A673 (cell line): ENCODE measurements at places on chromosomes 16 and 17. TPM values are rescaled to one million over a fixed set of nuclear protein-coding genes. Genes with fewer than 3 reads are reported as not detected.
A peak's percentile ranks its signal among the peaks of the same experiment; 100 is the strongest.

FBXL19 gene
- total RNA-seq = 37.0 and 39.3 TPM in 2 replicates

- no peak for DNase-seq
These were observed 97.8 kb downstream of the CLEC16A start for GRCh38 chr16:11042191-11042590.

DNA sequence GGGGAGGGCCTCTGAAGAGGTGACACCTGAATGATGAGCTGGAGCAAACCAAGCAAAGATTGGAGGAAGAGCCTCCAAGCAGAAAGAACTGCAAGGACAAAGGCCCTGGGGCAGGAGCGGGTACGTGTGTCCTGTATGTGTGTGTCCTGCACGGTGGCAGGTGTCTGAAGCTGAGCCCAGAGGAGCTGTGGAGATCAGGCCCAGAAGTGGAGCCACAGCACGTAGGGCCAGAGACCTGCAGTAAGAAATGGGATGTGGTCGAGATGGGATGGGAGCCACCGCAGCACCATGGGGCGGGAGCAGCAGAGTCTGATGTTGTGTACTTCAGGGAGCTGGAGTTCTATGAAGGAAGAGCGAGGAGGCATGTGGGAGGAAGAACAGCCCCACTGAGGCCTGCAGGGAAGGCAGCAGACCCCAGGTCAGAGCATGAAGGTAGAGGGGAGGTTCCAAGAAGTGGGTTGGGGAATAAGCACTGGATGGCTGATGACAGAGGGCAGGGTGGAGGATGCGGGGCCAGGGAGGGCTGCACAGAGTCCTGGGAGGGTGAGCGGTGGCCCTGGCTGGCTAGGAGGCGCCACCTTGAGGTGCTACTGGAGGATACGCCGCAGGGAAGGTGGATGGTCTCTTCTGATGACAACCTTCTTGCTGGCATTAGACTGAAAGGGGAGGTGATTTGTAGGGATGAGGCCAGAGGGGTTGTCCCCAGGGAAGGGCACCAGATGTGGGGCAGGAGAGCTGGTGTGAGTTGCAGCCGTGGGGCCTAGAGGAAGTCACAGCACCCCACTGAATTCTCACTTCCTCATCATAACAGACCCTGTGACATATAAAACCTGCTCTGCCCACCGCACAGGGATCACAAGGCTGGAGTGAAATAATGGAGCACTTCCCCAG, 10.6 kb upstream of the CETP start:
- peak; percentile 64 for DNase-seq

- no peak for DNase-seq
These were observed 171.5 kb downstream of the IRF8 start for GRCh38 chr16:86070484-86070883.

- DNase-seq = peak; percentile 34
These were observed 354.6 kb upstream of the CDH11 start for GRCh38 chr16:65476448-65476955.

FBXW10 gene
- total RNA-seq = 0.17 TPM in 1 of 2 replicates, not detected in the other

DNA sequence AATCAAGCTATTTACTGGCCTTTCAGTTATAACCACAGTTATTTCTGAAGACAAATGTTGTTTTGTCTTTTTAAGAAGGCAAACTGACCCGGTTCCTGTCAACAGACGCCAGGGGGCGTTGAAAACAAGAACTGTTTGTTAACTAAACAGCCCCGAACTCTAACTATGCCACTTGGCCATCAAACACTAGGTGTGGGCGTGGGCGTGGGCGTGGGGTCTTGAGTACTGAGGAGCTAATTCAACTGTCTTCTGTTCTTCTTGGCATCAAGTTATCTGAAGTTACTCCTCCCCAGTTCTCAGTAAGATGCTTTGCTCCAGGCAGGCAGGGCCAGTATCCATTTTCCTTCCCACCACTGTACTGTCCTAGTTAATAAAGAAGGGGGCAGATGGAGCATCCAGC, 63.3 kb upstream of the MTMR4 start:
- peak; percentile 75 for DNase-seq

- DNase-seq = no peak
These were observed 99.3 kb upstream of the C17orf78 start for GRCh38 chr17:37276475-37276874.

TAOK2 gene
- total RNA-seq = 49.9 and 50.2 TPM in 2 replicates

- DNase-seq = peak; percentile 67
These were observed 2.5 kb upstream of the IGF2BP1 start for GRCh38 chr17:48994549-48995303.

GRCh38 chr16:17329391-17329790, 141.4 kb downstream of the XYLT1 start:
- no peak for DNase-seq

DNA sequence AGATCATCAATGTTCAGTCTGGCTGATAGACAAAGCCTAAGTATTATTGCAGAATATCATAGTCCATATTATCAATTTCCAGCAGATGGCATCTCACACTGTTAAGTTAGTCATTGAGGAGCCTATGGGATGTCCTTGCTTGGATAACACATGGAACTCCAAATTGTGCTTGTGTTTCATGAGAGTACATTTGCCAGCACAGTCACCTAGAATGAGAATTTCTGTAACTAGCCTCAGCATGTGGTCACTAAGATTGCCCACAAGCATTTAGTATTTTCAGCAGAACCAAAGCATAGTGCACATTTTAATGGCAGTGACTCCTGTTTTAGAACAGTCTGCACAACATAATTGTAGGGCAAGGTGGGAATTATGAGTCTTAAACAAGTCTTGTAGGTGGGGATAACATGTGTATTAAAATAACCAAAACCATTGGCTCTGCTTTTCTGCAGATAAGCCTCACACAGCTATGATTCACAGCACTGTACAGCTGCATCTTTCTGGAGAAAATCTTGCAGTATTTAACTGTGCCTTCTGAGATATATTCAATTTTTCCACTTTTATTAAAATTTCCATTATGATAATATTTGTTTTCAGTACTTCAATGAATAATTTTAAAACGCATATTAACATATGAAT, 882.8 kb upstream of the SOX9 start:
- peak; percentile 12 for DNase-seq

GRCh38 chr17:82461827-82462524, 3.4 kb downstream of the NARF start:
- no peak for DNase-seq

GRCh38 chr17:53191878-53192277, 630.8 kb upstream of the KIF2B start:
- DNase-seq = no peak

TEKT5 gene
- total RNA-seq = not detected in 2 replicates

DNA sequence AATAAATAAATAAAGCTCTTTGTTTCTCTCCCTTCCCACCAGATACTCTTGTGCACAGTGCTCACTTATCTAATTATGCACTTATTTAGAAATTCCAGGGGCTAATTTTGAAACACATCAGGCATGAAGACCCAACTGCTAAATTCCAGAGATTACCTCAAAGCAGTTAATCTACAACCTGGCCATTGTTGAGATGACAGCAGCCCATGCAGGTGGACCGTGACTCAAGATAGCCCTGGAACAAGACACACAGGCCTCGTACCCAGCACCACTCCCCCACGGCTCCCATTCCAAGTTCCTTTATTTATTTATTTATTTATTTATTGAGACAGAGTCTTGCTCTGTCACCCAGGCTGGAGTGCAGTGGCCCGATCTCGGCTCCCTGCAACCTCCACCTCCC, 60.1 kb upstream of the NPEPPS start:
- no peak for DNase-seq

SHCBP1 gene
- total RNA-seq = 43.4 and 46.5 TPM in 2 replicates

GRCh38 chr17:62823111-62823893, 15.2 kb upstream of the MARCHF10 start:
- no peak for DNase-seq

- no peak for DNase-seq
These were observed 101.2 kb upstream of the CACNG5 start for GRCh38 chr17:66733759-66734158.

GRCh38 chr17:52606590-52606989, 448.1 kb upstream of the CA10 start:
- no peak for DNase-seq

- no peak for DNase-seq
These were observed 598.0 kb downstream of the WWOX start for GRCh38 chr16:78697426-78697825.

SHMT1 gene
- total RNA-seq = 54.0 and 63.5 TPM in 2 replicates

DNA sequence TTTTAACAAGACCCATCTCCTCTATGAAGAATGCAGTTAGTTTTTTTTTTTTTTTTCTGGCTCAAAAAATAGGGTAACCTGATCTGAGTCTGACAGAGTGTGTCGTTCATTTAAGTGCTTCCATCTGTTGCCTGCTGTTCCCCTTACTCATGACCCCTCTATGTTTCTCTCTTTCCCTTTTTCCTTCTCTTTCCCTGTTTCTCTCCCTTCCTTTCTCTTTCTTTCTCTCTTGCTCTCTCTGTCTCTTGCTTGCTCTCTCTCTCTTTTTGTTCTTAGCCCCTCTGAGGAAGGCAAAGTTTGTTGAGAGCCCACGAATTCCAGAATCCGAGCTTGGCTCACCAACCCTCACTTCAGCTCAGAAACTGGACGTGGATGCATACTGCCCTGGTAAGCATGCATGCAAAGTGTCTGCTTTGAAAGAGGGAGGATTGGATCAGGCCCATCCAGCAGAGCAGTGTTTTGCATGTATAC, 185.0 kb downstream of the TANC2 start:
- DNase-seq = peak; percentile 13

DNA sequence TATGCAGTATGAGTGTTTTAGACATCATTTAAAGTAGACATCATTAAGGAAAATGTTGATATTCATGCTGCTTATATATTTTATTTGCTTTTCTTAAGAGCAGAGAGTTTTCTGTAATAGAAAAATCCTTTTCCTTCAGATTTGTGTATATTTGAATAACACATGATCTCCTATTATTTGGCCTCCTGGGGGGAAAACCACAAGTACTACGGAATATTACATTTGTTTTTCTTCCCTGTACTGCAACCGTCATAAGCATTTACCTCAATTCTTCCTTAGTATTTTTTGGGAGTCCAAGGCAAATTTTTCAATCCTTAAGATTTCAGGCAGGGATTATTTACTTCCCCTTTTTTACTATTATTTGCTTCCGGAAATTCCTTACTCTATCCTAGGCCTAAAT, 6.0 kb downstream of the RSPRY1 start:
- no peak for DNase-seq

GRCh38 chr17:73071066-73071999, 21.2 kb downstream of the SLC39A11 start:
- DNase-seq = no peak

- DNase-seq = no peak
These were observed 18.0 kb downstream of the ZNF276 start for GRCh38 chr16:89739383-89739782.

- DNase-seq = no peak
These were observed 97.2 kb downstream of the NOG start for GRCh38 chr17:56690441-56691291.

AKAP1 gene
- 38.8 and 43.4 TPM in 2 replicates for total RNA-seq

DNA sequence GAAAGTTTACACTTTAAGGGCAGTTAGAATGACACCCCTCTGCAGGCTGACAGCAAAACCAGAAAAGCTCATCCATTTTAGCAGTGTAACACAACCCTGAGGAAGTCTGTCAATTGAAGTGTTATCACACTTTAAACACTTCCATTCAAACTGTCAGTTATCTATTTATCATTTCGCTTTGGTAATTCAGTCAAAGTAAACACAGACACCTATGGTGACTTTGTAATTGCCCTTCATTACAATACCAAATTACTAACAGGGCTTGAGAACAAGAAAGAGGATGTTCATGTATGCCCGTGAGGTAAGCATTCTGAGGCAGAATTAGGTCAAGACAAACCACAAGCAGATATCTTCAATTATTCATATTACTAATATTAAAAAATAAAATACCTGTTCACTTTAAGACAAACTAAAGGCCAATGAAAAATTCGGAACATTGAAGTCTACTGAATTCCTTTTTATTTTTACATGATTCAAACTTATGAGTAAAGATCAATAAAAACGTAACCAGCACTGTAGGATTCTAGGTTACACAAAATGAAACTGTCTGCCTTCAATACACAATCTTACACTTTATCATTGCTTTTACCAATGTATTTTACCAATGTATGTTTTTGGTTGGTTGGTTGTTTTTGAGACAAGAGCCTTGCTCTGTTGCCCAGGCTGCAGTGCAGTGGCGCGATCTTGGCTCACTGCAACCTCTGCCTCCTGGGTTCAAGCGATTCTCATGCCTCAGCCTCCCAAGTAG, 57.1 kb downstream of the BRIP1 start:
- DNase-seq = no peak

DNA sequence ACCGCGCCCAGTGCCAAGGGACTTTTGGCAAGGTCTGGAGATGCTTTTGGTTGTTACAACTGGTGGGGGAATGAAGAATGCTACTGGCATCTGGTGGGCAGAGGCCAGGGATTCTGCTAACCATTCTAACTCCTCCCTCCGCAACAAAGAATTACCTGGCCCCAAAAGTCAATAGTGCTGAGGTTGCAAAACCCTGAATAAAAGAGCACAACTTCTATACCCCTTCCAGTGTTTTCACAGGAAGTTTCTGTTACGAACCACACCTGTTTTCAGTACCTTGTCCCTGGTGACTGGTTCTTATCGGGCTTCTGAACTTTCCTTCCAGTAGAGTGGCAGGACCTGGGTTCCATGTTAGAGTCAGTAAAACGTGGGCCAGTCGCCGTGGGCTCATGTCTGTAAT, 17.3 kb downstream of the ABAT start:
- DNase-seq = no peak

NTN1 gene
- 4.3 TPM in 2 replicates for total RNA-seq

DNA sequence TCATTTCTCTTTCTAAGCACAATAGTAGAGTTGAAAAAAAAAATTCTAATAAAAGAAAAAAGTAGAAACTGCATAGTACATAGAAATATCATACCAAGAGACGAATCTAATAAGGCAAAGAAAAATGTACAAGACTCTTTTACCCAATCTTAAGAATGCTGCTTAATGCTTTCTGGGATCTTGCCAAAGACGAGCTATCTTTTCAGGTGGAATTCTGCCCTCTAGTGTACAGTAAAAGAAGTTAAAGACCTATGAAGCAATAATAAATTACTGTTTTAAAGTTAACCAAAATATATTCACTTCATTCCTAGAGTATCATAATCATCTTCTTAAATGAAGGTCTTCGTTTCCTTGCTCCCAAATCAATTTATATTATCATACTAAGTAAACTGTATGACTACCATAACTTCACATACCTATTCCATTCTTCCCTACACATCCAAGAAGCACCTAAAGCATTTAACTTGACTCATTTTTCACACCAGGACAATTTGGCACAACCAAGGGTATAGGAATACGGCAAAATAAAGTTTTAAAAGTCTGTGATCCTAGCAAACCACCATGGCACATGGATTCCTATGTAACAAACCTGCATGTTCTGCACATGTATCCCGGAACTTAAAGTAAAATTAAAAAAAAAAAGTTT, 47.7 kb downstream of the CFDP1 start:
- peak; percentile 85 for DNase-seq

TNFSF13 gene
- total RNA-seq = 0.69 and 0.74 TPM in 2 replicates

XAF1 gene
- not detected in 2 replicates for total RNA-seq

DNA sequence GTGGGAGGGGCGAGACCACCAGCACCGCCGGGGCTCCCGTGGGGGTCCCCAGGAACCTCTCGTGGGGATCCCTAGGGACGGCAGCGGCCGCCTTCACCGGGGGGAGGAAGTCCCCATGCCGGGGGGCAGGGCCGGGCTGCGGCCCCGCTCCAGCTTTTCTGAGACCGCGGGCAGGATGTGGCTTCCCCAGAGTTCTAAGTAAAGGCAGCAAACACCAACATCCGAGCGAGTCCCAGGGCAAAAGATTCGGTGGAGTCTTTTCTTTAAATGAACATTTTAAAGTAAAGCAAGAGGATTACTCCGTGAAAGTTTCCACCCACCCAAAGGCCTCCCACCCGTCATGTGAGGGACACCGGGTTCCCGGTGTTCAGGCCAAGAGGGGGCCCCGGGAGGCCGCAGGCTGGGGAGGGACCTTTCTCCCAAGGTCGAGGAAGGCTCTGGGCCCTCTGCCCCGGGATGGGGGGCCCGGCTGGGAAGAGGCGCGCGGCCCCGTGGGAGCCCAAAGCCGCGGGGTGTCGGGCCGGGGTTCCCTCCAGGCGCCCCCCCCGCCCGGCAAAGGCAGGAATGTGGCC, 137.2 kb upstream of the RPH3AL start:
- peak; percentile 58 for DNase-seq
